ENCODE measurements at places on chromosomes 7 and 10.
A peak's percentile ranks its signal among the peaks of the same experiment; 100 is the strongest.

DNA sequence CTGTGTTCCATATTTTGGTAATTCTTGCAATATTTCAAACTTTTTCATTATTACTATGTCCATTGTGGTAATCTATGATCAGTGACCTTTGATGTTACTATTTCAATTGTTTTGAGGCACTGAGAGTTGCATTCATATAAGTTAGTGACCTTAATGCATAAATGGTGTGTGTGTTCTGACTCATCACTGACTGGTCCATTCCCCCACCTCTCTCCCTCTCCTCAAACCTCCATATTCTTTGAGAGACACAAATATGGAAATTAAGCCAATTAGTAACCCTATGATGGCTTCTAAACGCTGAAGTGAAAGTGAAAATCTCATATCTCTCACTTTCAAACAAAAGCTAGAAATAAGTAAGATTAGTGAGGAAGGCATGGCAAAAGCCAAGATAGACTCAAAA lies 739.6 kb downstream of the CCSER2 start:
- DNase-seq: no peak

- no peak for DNase-seq
Measured at GRCh38 chr7:18390535-18390907, 105.0 kb upstream of the HDAC9 start.

DNA sequence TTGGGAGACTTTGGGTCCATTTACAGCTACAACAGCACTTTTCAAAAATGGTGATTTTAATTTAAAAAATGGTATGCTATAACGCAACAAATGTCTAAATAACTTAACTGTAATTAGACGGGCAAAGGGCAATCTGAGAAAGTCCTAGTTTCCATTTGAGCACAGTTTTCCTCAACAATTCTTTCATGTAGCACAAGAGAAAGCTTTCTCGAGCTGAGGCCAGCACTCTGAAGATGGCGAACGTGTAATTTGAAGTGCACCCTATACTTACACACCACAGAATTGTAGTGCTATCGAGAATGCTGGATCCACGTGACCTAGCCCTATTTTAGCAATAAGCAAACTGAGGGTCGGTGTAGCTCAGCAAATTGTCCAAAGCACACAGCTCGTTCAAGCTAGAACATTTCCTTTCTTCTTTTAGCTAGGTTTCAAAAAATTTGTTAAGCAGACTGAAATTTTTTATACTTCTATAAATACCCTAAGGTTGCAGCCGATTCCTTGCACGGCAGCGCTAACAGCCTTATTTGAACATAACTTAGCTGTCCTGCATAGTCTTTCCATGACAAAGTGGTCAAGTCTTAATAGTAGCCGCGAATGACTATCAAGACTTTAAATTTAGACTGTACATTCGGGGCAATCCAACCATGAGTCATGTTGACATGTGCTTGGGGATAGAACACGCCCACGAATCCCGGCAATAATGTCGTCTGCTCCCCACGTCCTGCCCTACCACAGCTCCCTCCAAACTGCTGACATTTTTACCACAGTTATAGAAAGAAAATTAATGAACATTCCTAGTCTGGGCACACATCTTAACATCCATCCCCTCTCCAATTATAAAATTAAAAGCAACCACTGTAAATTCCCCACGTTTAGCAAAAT lies 10.0 kb downstream of the KLF6 start:
- peak; percentile 85 for DNase-seq

DNA sequence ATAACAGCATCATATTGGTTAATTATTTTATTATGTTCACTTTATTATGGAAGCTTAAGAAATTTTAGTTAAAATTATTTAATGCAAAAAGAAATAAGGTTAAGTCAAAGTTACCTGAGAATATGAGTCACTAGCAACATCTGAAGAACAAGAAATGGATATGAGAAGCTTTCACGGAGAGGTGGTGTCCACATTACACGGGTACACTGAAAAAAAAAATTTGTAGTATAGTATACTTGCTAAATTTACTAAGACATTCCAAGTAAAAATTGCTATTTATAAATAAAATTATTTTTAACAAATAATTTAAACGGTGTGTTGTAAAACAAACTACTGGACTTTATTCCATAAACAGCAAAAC lies 63.9 kb downstream of the DPY19L1 start:
- DNase-seq: no peak

- no peak for DNase-seq
Measured at GRCh38 chr10:98925651-98926050, 310.0 kb downstream of the HPSE2 start.

- DNase-seq: no peak
Measured at GRCh38 chr7:26688936-26689506, 175.4 kb downstream of the SKAP2 start.

DNA sequence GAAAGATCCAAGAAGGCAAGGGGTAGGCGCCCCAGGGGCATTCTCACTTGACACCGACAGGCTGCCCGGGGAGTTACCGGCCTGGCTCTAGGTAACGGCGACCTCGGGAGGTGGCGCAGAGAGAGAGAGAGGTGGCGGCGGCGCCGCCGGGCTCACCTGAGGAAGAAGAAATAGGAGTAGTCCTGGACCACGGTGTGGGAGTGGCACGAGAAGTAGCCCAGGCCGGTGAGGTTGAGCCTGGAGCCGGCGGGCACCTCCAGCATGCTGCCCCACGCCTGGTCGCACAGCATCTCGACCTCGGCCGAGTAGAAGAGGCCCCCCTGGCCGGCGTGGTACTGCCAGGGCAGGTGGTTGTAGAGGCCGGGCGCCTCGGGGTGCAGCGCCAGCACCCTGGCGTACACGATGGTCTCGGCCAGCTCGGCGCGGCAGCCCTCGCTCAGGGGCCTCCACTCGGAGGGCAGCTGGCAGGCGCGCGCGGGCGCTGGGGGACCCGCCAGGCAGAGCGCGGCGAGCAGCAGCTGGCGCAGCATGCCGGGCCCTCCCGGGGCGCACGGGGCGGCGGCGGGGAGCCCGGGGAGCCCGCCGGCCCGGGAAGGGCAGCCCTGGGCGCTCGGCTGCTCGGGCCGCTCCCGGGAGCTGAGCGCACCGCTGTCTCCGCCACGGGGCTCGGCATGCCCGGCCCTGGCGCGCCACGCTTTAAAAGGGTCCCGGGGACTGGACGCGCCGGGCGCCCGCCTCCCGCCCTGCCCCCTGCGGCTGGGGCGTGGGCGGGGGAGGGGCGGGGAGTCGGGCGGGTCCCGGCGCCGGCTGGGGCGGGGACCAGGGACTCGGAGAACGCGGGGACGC lies at the start of gene CCDC3:
Gene CCDC3 (minus strand): TSS at position 673 of the 846 bp plus-strand sequence. CDS start 143 bp downstream, at position 530.
- no peak for DNase-seq

DNA sequence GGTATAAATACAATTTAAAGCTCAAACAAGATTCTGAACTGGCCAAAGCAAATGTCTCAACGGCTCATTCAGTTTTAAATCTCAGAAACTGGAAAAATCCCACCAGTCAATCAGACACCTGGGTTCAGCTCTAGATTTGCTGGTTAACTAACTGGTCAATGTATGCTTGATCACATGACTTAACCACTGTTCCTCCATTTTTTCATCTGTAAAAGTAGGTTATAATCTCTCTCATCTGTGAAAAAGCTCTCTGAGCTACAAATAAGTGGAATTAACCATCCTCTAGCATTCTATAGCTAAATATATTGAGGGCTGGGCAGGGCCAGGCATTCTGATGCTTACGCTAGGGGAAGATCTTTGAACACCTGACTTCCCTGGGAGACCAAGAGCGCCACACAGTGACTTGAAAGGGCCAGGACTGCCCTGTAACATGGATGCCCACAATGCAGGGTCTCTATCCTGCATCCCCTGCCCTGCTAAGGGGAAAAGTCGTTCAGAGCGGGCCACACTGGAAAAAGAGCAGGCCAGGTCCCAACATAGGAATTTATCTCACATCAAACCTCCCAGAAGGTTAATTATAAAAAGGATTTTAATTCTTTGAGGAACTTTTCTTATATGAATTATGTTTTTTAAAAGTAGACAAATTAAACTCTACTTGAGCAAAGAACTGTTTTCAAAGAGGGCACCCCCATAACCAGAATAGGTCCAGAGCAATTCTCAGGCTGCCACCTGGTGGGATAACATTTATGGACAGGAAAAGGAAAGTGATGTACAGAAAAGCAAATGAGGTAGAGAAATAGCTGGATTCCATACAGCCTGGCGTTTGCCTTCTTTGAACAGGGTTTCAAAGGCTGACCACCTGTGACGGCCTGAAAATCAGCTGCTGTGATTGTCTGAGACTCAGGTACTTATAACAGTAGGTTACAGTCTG lies 1.8 kb downstream of the RP9 start:
- DNase-seq: peak; percentile 43

DNA sequence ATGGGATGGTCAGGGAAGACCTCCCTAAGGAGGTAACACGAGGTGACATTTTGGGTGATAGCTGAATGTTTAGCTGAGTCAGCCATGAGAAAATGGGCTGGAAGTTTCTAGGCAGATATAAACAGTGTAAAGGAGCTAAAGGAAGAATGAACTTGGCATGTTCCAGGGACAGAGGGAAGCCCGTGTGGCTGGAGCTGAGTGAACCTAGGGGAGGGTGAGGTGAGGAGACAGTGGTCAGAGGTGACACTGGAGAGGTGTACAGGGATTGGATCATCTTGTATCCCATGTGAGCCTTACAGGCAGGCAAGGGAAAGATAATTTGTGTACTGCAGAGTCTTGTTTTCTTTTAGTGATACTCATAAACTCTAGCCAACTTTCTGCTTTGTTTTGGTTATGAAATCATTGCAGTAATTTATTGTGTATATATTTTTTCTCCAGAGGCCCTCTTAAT lies 1.8 kb downstream of the STARD3NL start:
- DNase-seq: no peak

DNA sequence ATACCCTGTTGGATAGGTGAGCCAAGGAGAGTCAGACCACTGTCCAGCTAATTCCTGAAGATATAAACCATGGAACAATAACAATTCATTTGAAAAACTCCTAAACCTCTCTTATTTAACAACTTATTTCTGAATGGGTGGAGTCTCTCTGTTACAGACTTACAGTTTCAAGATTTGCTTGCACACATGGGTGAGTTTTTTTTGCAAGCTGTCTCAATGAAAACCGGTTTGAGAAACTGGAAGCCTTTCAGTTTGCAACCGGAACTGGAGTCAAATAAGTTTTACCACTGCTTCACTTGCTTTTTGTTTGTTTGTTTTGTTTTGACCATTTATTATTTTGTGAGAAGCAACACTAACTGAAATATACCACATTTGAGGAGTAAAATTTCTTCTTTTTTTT lies 243.8 kb downstream of the MTERF1 start:
- no peak for DNase-seq

DNA sequence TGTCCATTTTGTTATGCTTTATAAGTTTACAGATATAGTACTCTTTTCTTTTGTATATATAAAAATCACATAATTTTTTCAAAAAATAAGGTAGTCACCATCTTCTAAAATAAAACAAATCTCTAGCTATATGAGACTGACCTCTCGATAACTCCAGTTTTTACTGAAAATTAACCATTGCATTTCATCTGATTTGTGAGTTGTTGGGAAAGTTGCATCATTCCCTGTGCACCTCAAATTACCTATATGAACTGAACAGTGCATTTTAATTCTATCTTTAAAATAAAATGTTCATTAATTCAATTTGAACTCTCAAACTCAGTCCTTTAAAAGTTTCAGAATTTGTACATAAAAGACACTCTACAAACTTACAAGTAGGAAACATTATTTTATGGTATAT lies 86.0 kb downstream of the VWDE start:
- DNase-seq: no peak

- no peak for DNase-seq
Measured at GRCh38 chr10:127612-128432, 7.4 kb upstream of the ZMYND11 start.

DNA sequence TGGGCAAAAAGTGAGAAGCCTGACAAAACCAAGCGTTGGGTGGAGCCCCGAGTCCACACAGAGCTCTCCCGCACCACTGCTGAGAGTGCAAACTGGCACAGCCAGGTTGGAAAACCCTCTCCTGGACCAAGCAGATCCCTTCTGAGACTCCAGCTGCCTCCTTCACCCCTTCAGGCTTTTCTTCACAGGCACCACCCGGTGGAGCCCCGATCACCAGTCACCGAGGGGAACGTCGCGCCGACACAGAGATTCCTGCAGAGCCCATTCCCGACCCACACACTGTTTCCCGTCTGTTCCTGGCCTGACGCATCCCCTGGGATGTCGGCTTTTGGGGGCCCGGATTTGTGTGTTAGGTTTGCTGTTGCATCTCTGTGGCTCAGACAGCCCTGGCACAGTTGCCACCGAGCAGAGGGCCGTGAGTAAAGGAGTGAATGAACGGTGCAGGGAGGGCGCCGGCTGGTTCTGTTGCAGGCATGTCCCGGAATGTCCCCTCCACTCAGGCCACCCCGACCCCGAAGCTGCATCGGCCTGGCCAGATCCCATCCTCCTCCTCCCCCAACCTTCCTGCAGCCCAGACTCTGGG lies 51.0 kb upstream of the INPP5A start:
- no peak for DNase-seq

- no peak for DNase-seq
Measured at GRCh38 chr10:122139627-122140170, 131.4 kb upstream of the BTBD16 start.

DNA sequence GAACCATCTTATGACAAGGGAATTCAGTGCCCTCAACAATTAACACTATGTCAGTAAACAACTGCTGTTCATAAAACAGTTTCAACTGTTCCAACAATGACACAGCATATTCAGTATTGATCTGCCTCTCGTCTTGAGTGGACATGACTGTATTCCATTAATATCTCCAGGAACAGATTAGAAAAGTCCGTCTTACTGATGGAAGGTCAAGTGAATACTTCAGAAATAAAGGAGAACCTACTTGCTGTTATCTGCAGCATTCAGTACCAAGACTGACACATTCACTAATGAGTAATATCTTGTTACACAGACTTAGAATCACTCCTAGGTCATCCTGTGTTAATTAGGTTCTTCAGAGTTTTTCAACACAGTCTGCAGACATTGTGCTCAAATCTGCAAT lies 12.1 kb downstream of the KBTBD2 start:
- no peak for DNase-seq

- no peak for DNase-seq
Measured at GRCh38 chr7:35384761-35385700, 131.1 kb upstream of the TBX20 start.

DNA sequence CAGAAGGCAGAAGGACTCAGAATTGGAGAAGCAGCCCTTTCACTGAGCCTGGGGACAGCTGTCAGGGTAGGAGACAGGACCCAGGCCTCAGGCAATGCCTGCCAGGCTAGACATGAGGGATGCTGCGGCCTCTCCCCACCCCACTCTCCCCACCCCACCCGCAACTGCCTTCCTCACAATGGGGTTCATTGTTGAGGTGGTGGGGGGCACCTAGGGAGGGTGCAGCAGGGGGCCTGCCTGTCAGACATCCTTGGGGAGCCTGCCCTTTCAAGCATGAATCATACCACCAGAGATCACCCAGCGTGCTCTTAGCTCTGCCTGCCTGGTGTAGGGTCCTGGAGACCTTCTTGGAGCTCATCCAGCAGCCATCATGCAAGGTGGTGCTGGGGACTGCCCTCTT lies at the start of gene C10orf62:
Gene C10orf62 (plus strand): TSS at position 243 of the 400 bp plus-strand sequence. CDS start 177 bp downstream, outside the sequence.
- DNase-seq: no peak

All from brain microvascular endothelial cell (primary cell).